ENCODE measurements at places on chromosomes 12 and 14.

DNA sequence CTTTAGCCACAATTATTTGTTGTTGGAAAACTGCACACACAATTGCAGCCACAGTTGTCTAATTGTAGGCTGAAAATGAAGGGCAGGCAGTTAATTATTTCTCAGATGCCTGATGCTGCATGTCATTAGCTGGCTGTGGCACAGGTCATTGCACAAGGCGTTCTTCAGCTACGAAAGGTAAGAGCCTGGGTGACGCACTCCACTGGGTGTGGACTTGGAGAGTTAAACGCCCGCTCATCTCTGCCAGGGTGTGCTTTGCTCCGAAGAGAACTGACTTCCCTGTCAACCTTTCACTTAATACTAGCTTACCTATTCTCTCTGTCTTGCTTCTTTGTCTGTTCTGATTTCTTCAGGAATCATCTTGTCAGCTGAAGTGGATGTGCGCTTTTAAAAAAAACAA is 91.4 kb upstream of the CPM start:
- DNase-seq: no peak

- DNase-seq: no peak
Measured at GRCh38 chr14:87142551-87143211, 850.3 kb downstream of the GALC start.

DNA sequence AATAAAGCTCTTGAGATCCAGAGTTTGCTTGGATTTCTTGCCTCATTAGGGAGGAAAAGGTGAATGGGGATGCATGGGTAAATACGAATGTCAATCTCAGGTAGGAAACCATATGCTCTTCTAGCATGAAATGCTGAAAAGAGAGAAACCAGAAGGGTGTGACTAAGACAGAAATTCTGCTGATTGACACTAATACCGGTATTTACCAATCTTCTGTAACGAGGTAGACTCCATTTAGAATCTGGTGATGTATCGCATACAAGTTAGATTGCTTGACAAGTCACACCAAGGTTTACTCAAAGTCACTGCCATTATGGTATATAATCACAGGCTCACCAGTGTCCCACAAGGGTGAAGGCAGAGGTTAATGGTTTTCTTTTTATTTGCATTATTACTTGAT is 337.9 kb downstream of the NRXN3 start:
- no peak for DNase-seq

GRCh38 chr12:110639336-110640141 is 25.6 kb downstream of the TCTN1 start:
- no peak for DNase-seq

DNA sequence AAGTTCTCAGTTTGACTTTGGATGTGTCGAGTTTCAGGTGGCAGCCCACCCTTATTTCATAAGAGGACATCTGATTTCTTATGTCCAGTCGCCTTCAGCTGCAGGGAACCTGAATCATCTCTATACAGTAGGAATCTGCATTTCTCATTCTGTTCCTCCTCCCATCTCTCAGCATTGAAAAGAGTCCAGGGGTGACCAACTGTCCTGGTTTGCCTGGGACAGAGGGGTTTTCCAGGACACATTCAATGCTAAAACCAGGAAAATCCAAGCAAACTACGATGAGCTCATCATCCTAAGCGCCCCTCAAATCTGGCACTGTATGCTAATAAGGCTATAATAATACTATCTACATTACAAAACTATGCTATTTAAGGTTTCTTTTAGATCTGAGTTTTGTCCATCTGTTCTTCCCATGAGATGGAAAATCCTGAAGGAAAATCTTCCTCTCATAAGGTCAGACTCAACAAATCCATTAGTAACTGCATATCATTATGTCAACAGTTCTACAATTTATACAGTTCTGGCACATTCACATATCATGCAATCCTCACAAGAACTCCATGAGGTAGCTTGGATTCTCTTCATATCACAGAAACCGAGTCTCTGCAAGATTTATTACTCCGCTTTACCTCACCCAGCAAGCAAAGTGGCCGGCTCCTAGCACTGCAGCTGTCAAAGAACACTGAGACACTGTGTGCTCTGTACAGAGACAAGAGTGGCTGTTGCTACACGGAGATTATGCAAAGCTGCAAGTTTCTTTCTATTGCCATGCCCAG is 15.6 kb upstream of the CALM1 start:
- DNase-seq: no peak

DNA sequence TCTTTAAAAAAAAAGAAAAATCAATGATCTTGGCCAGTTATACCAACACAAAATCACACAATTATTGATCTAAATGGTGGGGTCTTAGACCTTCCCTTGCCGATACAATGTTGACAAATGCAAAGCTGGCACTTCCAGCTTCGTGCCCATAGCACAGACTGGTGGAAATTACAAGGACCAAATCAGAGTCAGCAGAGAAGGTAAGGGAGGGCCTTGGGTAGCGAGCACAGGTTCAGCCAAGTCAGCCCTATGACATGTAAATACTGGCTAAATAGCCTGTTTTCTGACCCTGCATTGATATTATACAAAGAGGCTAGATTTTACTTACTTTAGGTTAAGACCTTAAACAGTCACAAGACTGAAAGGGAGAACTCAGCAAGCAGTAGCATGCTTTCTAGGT is 30.3 kb upstream of the WDR89 start:
- DNase-seq: no peak

GRCh38 chr12:94469522-94469921 is 9.9 kb upstream of the CEP83 start:
- DNase-seq: no peak

DNA sequence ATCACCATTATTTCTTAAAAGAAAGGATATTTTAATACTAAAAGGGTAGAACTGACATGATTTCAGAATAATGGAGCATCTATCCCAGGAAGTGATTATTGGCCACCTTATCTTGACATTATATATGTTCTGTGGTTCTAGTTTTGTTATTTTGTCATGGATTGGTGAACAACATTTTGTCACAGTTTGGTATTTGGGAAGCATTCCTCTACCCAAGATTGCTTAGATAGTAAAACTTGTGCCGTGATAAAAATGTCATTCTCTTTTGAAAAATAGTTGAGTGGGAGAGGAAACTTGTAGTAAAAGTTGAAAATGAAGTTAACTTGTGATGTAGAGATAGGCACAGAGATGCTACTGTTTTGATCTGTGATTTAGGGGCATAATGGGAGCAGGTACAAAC is 65.7 kb downstream of the TMX1 start:
- no peak for DNase-seq

DNA sequence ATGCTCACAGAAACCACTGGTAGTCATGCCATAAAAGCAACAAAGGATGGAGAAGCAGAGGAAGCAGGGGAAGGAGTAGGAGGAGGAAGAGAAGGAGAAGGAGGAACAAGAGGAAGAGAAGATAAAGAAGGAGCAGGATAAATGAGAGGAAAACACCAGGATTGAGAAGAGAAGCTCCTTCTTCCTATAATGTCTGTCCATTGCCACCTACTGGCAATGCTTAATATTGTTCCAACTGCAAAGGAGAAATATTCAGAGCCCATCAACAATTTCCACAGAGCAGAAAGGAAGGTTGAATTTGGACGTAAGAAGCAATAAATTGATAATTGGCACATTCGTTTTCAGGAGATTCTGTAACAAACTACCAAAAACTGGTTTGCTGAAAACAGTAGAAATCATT is 898.4 kb downstream of the SLC16A7 start:
- no peak for DNase-seq

DNA sequence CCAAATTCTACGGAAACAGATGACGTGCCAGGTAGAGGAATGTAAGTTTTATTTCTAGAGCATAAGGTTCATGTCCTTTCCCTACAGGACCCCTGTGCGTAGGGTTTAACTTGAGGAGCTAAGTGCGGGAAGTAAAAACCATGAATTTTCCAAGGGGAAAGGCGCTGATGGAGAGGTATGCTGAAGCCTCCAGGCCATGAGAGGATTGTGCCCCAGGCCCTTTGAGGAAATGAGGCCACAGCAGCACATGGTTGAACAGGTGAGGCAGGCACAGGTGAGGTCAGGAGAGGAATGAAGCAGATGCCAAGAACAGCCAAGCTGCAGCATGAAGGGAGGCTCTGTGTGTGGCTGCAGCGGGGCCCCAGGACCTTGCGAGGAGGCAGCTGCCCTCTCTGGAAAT is 14.7 kb downstream of the ESRRB start:
- DNase-seq: no peak

DNA sequence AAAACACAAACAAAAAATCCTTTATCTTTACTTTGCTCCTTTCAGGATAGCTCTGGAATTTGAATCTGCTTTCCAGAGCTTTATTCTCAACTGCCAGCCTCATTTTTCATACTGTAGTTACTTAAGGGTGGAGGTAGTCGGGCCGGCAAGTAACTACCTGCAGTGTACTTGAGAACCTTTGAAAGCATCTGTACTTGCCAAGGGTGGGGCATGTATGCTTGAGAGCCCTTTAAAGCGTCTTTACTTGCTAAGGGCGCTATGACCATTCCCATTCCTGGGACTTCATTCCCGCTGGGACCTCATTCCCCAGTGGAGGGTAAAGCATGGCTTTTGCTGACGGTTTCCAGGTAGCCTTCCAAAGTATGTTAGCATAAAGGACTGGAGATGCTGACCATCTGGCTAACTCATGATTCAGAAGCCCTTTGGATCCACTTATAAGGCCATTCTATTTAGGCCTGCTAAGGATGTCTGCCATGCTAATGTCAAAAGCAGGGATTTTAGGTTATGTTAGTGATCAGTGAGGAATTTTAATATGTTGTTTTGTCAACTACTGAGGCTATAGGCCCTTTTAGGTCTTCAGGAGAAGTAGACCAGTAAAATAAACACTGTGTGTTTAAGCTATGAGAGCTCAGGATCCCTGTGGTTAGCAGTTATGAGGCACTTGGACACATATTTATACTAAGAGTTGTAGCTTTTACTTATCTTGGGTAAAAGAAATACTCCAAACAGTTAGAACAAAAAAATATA is 74.9 kb downstream of the CRADD start:
- DNase-seq: no peak

DNA sequence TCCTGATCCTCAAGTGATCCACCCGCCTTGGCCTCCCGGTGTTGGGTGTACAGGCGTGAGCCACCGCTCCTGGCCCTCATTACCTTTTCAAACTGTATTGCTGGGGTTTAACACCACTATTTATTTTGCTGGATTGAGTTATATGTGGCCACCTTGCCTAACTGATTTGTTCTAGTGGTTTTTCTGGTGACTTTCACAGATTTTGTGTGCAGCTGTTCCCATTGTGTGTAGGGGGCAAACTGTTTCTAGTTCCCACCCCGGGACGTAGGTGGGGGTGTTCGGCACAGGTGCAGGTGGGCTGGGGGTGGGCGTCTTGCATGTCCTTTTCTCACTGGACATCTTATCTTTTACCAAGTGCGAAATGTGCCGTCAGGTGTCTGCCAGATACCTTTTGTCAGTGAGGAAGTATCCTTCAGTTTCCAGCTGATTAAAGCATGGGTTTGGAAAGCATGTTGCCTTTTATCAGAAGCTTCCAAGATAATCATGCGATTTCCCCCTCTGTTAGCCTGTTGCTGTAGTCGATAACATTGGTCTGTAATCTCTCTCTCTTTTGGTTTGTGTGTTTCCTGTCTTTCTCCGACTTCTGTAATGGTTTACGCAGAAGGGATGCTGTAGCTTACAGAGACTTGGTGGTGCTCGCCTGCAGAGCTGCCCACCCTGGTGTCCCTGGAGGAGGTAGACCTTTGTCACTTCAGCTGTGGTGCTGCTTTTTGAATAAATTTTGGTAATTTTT is 33.6 kb downstream of the AACS start:
- no peak for DNase-seq

GRCh38 chr14:66507722-66508546 is at the start of gene GPHN:
Gene GPHN (plus strand): TSS chr14:66508147.
- peak; percentile 94 for DNase-seq

DNA sequence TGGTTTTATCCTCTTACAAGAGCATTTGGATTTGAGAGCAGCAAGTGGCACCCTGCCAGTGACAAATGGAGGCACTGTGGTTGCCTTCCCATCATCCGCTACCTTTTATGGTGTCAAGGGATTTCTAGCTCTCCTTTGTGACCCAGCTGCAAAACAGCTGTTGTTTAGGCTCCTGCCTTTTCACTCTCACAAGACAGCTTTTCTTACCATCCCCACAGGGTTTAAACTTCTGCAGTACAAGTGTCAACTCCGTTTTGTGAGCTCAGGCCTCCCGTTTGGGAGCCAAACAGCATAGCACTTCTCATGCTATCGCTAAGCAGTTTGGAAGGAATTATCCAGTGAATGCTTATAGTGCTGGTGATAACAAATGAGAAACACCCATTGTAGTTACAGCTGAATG is 331.4 kb downstream of the TMTC2 start:
- DNase-seq: no peak

DNA sequence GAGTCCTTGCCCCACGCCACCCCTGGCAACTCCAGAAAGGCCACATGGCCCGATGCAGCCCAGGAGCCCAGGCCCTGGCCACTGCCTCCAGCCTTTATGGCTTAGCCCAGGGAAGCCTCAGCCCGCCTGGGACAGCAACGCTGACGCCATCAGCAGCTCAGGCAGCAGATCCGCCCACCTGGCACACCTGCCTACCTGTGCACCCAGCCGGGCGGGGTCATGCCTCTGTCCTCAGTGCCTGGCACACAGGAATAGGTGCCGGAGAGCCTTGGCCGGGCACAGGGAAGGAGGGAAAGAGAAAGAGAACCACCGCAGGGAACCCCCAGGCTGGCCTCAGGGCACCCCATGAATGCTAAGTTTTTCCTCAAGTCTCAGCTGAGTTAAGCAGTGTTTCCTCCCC is 21.1 kb downstream of the BEGAIN start:
- DNase-seq: no peak

DNA sequence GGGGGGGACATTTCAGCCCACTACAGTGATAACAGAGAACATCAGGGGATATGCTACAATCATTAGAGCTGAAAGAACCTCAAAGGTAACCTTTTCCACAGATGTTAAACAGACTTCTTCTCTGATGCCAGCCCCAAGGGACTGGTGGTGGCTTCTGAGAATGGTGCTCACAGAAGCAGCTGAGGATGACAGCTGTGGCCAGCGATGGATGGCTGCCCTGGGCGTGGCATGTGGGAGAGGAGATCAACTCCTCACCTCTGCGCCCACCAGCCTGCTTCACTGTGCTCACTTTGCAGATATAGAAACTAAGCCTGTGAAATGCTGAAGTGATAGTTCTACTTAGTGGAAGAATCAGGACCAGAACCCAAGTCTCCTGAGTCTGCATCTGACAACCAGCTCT is 33.0 kb downstream of the FOXN3 start:
- DNase-seq: no peak

DNA sequence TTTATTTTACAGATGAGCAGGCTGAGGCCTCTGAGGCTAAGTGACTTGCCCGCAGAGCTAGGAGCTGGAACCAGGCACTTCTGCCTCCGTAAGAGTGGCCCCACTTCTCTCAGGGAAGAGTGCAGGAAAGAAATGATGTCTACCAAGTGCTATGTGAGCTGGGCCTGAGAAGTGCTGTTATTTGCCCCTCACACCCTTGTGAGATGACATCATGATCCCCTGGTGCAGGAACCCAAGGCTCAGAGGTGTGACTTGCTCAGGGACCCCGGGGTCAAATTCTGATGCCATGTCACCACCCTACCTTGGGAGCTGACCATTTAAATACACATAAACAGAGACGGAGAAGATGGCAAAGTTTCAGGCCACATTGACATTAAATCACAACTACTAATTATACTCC is 63.7 kb upstream of the DDX11 start:
- no peak for DNase-seq
